Effector memory CD8-positive, alpha-beta T cell (primary cell): ENCODE measurements at places on chromosomes 4 and X.

GRCh38 chrX:149374751-149375150 is 130.4 kb downstream of the IDS start:
- peaks cover 9% of the 10 kb centered on the region for H3K27me3 ChIP-seq
- no peak overlapping the region for H3K27ac ChIP-seq

DNA sequence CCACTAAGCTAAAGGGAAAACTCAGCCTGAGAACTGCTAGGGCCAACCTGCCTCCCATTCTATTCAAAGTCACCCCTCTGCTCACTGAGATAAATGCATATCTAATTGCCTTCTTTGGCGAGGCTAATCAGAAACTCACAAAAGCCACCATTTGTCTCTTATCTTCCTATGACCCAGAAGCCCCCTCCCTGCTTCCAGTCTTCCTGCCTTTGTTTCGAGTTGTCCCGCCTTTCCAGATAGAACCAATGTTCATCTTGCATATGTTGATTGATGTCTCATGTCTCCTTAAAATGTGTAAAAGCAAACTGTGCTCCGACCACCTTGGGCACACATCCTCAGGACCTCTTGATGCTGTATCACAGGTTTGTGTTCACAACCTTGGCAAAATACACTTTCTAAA is 459.8 kb downstream of the FSTL5 start:
- no peak for DNase-seq
- H3K36me3 ChIP-seq, result no peaks in the 10 kb centered on the region
- no peak overlapping the region for H3K4me3 ChIP-seq
- no peaks in the 10 kb centered on the region for H3K4me1 ChIP-seq

- no peaks in the 10 kb centered on the region for H3K27me3 ChIP-seq
- H3K27ac ChIP-seq, result peak overlapping the region; percentile 83
- DNase-seq, result peak; percentile 11
- peak overlapping the region; percentile 77 for H3K4me3 ChIP-seq
- no peaks in the 10 kb centered on the region for H3K36me3 ChIP-seq
Measured at GRCh38 chrX:23952984-23953907, 45.4 kb downstream of the CXorf58 start.

- H3K4me1 ChIP-seq, result no peaks in the 10 kb centered on the region
- no peaks in the 10 kb centered on the region for H3K27me3 ChIP-seq
- DNase-seq, result no peak
- H3K36me3 ChIP-seq, result no peaks in the 10 kb centered on the region
Measured at GRCh38 chrX:703466-703865, 72.9 kb downstream of the SHOX start.

DNA sequence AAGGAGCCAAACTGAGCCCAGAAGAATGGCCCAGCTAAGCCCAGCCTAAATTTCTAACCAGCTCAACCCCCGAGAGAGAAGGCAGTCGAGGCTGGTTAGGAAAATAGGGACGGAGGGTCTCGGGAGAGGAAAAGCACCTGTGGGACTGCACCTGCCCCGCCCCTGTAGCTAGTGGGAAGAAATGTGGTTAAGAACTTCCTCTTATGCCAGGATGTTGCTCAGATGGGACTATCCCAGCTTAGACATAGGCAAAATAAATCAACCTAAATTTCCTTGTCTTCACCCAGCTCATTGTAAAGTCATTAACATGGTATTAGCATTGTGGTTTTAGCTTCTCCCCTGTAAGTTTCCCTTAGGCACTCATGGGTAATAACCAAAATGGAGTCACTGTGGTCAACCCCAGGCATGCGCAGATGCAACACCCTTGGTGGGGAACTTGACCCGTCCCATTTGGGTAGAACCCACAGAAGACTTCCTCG is 86.8 kb downstream of the ZNF718 start:
- peak overlapping the region; percentile 88 for H3K27ac ChIP-seq
- H3K36me3 ChIP-seq, result no peaks in the 10 kb centered on the region
- DNase-seq, result no peak
- no peaks in the 10 kb centered on the region for H3K27me3 ChIP-seq

- H3K36me3 ChIP-seq, result peaks cover 25% of the 10 kb centered on the region
- no peaks in the 10 kb centered on the region for H3K27me3 ChIP-seq
- H3K4me3 ChIP-seq, result no peak overlapping the region
- DNase-seq, result no peak
Measured at GRCh38 chr4:25795566-25796454, 67.0 kb downstream of the SEL1L3 start.

GRCh38 chr4:125314676-125315575 is at the start of gene FAT4:
Gene FAT4, plus strand, starts transcription at chr4:125314955. Its CDS starts 1,457 bp downstream, at chr4:125316412.
- no peak within 1 kb of the TSS for H3K27ac ChIP-seq
- H3K36me3 ChIP-seq, result peaks cover 4% of the 10 kb centered on the region
- DNase-seq, result no peak
- H3K4me1 ChIP-seq, result peaks cover 23% of the 10 kb centered on the region
- peak within 1 kb of the TSS; percentile 77 for H3K4me3 ChIP-seq
- peaks cover 28% of the 10 kb centered on the region for H3K27me3 ChIP-seq

DNA sequence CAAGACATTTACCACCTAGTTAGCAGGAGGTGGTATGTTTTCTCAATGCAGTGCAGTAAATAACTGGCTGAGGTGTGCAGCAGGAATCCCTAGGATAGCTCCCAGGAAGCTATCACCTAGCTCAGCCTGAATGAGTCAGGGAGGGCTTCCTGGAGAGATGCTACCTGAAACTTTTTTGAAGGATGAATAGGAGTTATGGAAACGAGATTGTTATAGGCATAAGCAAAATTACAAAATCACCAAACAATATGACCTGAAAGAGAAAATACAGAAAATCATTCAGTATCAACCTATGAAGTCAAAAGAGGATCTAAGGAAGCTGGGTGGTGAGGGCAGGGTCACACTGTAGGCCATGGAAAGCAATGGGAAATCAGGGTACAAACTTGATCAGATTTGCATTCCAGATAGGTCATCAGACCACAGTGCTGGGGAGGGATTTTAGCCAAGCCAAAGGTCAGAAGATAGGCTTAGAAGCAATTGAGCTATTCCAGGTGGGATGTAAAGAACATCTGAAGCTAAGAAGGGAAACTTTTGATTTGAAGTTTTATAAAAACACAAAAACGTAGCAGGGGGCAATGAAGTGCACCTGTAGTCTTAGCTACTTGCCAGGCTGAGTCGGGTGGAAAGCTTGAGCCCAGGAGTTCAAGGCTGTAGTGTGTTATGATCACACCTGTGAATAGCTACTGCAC is 11.3 kb downstream of the AREG start:
- H3K27me3 ChIP-seq, result peaks cover 16% of the 10 kb centered on the region
- DNase-seq, result no peak
- no peaks in the 10 kb centered on the region for H3K36me3 ChIP-seq
- no peaks in the 10 kb centered on the region for H3K4me1 ChIP-seq
- no peak overlapping the region for H3K4me3 ChIP-seq
- no peak overlapping the region for H3K27ac ChIP-seq

- no peak overlapping the region for H3K27ac ChIP-seq
- no peak overlapping the region for H3K4me3 ChIP-seq
- H3K4me1 ChIP-seq, result peaks cover 41% of the 10 kb centered on the region
Measured at GRCh38 chr4:146182443-146182842, 6.9 kb downstream of the LSM6 start.

DNA sequence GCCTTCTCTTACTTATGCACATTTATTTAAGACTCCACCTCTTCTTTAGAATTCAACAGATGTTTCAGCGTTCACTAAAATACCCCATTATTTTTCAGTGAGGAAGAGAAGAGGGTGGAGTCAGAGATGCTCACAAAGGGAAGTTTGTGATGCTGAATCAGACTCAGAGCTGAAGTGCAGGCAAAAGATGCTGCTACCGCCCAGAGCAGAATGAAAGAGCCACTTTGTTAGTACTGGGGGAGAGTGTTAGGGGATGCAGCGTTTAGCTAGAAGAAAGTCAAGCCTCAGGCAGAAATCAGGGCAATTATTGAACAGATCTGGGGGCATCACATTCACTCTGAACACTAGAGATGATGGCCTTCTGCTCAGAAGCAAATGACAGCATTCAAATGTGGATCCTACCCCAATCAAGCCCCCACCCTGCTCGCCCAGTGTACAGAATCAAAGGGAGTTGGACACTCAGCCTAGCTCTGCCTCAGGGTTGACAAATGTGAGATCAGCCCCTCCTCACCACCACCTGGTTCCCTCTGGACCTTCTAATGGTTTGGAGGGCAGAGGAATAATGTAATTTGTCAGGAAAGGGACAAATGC is 138.3 kb downstream of the UNC5C start:
- H3K4me1 ChIP-seq, result no peaks in the 10 kb centered on the region
- no peaks in the 10 kb centered on the region for H3K27me3 ChIP-seq
- H3K4me3 ChIP-seq, result no peak overlapping the region

- no peak overlapping the region for H3K27ac ChIP-seq
- H3K4me3 ChIP-seq, result no peak overlapping the region
- no peaks in the 10 kb centered on the region for H3K27me3 ChIP-seq
- H3K36me3 ChIP-seq, result peaks cover 3% of the 10 kb centered on the region
- no peak for DNase-seq
- no peaks in the 10 kb centered on the region for H3K4me1 ChIP-seq
Measured at GRCh38 chr4:93199492-93199891, 629.1 kb upstream of the ATOH1 start.

DNA sequence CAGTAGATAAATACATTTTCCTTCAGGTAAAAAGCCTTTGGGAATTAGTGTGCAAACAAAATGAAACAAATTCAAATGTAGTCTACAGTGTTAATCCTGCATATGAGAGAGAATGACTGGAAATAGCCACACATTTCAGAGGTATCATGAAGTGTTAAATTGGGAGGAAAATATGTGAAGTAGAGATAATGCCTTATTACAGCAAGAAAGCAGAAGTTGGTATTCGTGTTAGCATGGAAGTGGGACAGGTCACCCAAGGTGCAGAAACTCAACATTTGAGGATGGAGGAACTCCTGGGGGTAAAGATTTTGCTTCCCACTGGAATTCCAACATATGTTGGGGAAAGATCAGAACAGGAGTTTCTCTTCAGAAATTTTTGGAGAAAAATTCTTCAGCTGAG is 51.3 kb downstream of the EMCN start:
- no peaks in the 10 kb centered on the region for H3K36me3 ChIP-seq
- H3K4me1 ChIP-seq, result no peaks in the 10 kb centered on the region
- H3K4me3 ChIP-seq, result no peak overlapping the region
- H3K27me3 ChIP-seq, result no peaks in the 10 kb centered on the region
- no peak overlapping the region for H3K27ac ChIP-seq

- H3K27ac ChIP-seq, result peak overlapping the region; percentile 90
- H3K36me3 ChIP-seq, result peaks cover 7% of the 10 kb centered on the region
- no peaks in the 10 kb centered on the region for H3K27me3 ChIP-seq
- DNase-seq, result no peak
- H3K4me3 ChIP-seq, result peak overlapping the region; percentile 93
Measured at GRCh38 chr4:55545151-55545550, 1.6 kb downstream of the CLOCK start.

DNA sequence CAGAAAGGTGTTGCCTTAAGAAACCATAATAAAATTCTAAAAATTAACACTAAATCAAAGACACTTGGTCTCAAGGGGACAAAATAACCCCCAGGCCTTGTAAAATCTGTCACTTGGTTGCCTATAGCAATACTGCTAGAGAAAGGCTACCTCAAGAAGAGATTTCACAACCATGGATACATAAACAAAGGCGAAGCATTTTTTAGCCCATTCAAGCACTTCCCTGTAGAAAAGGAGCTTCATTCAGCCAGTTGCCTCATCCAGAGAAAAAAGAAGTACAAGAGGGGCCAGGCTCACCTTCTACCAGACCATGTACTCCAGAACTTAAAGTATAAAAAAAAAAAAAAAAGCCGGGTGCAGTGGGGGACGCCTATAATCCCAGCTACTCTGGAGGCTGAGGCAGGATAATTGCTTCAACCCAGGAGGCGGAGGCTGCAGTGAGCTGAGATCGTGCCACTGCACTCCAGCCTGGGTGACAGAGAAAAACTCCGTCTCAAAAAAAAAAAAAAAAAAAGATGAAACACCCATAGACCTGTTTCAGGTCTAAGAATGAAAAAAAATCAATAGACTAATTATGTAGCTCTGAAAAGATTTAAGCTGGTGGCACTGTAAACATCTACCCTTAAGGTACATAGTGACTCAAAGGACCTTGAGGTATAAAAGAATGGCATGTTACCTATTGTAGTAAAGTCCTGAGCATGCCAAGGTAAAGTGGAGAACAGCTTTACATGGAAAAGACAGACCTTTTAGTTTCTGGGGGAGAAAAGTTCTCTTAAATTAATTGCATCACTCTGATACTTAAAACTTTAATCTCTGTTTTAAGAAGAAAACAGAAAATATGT is 18.0 kb downstream of the RUFY3 start:
- H3K36me3 ChIP-seq, result peaks cover 4% of the 10 kb centered on the region
- H3K27ac ChIP-seq, result no peak overlapping the region
- no peaks in the 10 kb centered on the region for H3K27me3 ChIP-seq
- no peak overlapping the region for H3K4me3 ChIP-seq

- H3K36me3 ChIP-seq, result peaks cover 9% of the 10 kb centered on the region
- no peaks in the 10 kb centered on the region for H3K27me3 ChIP-seq
- no peaks in the 10 kb centered on the region for H3K4me1 ChIP-seq
- H3K27ac ChIP-seq, result peak overlapping the region; percentile 44
Measured at GRCh38 chr4:8387194-8387593, 53.3 kb downstream of the ACOX3 start.
